ENCODE measurements at places on chromosomes 11 and 22. TPM values are rescaled to one million over a fixed set of nuclear protein-coding genes. Genes with fewer than 3 reads are reported as not detected.

MMP7 gene
- 0.97 TPM for total RNA-seq

SUSD2 gene
- under 0.01 TPM for total RNA-seq

OR8H1 gene
- total RNA-seq: not detected

P2RY2 gene
- total RNA-seq: 6.5 TPM

INSC gene
- not detected for total RNA-seq

TIMM10B gene
- 38.7 TPM for total RNA-seq

DRG1 gene
- 131 TPM for total RNA-seq
